NCI-H774 (cell line): ENCODE measurements at places on chromosomes 4 and X.

GRCh38 chr4:25252230-25253070 is 18.6 kb downstream of the PI4K2B start:
- DNase-seq, result no peak

- no peak for DNase-seq
Measured at GRCh38 chr4:96295143-96295741, 455.3 kb downstream of the PDHA2 start.

DNA sequence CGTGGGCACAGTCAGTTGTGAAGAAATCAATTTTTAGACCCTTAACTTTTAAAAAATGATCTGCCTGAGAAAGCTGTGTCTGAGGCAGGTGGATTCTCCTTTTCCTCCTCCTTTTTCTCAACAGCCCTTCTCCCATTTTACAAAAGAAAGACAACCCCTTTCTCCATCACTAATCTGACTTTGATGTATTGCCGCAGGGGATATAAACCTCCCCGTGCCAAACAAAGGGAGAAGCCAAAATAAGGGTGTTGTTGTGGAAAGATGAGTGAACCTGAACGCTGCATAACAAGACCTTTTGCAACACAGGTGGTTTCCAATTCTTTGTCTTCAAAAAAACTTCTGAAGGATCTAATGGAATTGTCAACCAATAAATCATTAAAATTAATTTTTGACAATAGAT is 8.4 kb upstream of the FHL1 start:
- DNase-seq, result no peak

GRCh38 chr4:75189711-75190335 is 256.9 kb downstream of the PARM1 start:
- no peak for DNase-seq
